ENCODE measurements at places on chromosomes 2 and 18. TPM values are rescaled to one million over a fixed set of nuclear protein-coding genes. Genes with fewer than 3 reads are reported as not detected.

DNA sequence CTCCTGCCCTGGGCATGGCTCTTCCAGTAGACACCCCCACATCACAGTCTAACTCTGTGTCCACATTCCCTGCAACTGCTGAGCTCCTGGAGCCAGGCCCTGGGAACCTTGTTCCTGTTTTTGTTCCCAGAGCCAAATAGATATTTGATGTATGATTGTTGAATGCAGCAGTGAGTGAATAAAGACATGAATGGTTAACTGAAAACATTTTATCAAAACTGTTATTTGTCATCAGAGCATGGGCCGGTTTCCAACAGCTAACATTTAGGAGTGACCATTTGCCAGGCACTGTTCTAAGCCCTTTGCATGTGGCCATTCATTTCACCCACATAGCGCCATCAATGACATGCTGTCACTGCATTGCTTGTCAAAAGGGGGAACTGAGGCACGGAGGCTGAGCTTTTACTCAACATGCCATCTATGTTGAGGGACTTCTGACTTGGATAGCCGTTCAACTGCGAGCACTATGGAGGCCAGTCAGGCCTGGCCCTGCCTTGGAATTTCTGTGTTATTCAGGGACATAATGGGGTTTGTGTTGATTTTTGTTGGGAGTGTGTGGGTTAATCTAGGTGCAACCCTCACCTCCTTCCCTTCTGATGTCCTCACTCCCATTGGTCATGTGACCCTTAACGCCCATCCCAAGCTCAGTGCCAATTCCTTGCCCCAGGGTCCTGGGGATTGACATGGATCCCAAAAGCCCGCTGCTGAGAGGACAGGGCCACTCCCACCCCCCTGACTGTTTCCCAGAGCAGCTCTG lies 12.6 kb downstream of the IL1R1 start:
- no peak for DNase-seq

DNA sequence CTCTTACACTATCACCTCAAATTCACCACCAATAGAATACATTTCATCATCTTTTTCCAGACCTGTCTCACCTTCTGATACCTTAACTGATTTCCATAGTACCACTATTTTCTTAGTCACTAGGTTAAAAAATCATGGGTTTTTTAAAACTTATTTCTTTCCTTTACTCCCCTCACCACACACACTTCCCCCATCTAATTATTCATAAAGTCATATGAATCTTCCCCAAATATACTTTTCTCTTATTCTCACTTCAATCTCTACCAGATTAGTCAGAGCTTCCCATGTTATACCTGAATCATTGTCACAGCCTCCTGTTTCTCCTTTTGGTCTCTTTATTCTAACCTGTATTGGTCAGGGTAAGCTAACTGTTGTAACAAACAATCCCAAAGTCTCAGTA lies 696.3 kb downstream of the BCL11A start:
- no peak for DNase-seq

Gene MYO1B
- 51.0 TPM for total RNA-seq

DNA sequence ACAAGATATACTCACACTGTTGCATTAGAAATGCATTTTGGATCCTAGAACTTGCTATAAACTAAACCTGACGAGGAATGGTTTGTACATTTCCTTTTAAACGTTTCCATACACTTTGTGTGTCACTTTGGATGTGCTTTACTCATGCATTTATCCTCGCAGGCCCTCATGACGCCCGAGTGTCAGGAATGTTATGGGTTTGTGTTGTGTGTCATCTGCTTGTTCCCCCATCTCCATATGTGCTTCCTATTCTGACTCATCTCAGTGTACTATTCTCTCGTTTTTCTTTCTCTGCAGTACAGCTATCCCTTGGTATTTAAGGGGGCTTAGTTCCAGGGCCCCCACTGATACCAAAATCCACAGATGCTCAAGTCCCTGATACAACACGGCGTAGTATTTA lies 121.5 kb upstream of the RASGRP3 start:
- no peak for DNase-seq

Gene DNER
- total RNA-seq: 4.1 TPM

Gene ST8SIA5
- 3.6 TPM for total RNA-seq

Gene ARID5A
- 11.3 TPM for total RNA-seq

GRCh38 chr2:8465560-8465959 lies 216.3 kb upstream of the ID2 start:
- no peak for DNase-seq

Gene CHMP3
- total RNA-seq: 121 TPM

- DNase-seq: no peak
These were observed 64.9 kb downstream of the AFF3 start for GRCh38 chr2:100077456-100077855.

Measured in umbilical cord (tissue), 2 donors.